ENCODE measurements at places on chromosomes 6 and 20.

DNA sequence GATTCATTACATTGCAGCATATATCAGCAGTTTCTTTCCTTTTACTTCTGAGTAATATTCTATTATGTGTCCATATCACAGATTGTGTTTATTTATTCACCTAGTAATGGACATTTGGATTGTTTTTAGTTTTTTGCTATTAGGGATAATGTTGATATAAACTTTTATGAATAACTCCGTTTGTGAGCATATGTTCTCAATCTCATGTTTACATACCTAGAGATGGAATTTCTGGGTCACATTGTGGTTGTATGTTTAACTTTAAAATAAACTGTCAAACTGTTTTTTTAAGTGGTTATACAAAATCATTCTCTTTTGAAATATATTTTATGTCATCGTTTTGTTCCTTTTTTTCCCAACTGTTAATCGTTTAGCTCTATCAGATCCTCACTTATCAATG, 311.6 kb downstream of the MMUT start:
- no peak for DNase-seq

GRCh38 chr20:18031888-18032509, 25.7 kb downstream of the OVOL2 start:
- DNase-seq = no peak

DNA sequence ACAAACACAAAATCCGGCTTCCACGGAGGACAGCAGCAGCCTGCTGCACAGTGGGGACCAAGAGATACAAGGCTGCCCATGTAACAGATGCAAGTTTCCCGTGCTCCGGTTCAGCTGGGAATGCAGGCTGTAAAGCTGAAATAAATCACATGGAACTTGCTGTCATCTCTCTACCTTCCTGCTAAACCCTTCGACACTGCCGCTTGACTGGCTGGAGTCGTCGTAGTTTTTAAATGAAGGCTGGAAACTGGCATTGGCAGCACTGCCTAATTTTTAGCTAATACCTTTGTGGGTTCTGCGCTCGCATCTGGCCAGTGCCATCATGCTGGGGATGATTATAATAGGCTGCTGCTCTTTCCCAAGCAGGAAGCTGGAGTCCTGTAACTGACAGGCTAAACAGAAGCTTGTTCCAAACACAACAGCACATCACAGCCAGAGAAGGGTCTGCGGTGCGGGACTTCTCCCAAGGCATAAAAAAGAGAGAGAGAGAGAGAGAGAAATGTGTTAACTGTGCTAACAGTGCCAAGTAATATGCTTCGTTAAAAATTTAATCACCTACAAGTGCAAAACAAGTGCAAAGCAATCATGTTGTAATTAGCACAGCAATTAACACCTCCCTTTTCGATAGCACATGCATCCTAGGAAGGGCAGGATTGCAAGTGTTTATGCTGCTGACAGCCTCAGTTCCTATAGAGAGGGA, 146.1 kb downstream of the TFAP2A start:
- no peak for DNase-seq

- DNase-seq = no peak
These were observed 19.7 kb downstream of the LRP11 start for GRCh38 chr6:149844480-149844879.

DNA sequence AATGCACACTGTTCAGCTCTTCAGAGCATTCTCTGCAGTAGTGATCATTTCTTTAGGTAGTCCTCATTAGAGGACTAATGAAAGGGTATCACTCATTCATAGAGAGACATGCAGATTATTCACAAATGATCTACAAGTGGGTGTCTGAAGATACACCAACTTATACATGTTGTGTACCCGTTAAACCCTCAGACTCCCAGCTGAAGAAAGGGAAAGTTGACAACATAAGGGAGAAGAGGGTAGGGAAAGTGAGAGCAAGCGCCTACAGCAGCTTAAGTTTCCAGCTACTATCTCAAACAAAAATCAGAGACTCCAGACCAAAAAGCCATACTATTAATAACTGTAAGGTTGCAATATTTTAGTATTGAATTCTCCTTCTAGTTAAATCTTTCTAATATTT, 37.1 kb downstream of the FAXC start:
- DNase-seq = no peak

- no peak for DNase-seq
These were observed 304.5 kb downstream of the PHF3 start for GRCh38 chr6:63940056-63940455.

DNA sequence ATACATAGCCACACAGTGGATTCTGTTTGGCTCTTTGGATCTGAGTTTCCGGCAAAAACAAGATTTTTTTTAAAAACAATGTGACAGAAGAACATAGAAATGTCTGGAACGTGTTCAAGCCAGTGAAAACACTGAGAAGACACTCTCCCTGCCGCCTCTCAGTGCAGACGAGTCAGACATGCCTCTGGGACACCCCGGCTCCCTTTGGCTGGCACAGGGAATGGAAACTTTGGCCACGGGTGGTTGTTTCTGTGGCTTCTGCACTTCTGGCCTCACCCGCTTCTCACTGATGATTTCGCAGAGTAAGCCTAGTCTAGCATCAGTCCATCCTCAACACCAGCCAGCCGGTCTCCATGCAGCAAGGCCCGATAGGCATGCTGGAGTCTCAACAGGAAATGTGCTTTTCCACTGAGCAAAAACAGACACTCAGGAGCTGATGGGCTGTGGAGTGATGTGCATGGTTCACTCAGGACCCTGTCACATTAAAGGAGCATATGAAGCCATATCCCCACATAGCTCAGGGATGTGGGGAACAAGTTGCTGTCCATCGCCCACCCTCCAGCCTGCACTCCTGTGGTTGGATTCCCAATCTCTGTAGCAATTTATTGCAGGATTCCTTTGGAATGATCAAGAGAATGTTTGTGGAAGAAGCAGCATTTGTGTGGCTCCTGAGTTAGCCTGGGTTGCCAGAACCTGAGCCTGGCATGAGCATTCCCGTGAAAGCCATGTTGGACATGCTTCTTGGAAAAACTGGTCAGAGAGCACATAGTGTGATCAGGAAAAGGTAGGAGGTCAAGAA, 262.0 kb upstream of the RIN2 start:
- DNase-seq = no peak

DNA sequence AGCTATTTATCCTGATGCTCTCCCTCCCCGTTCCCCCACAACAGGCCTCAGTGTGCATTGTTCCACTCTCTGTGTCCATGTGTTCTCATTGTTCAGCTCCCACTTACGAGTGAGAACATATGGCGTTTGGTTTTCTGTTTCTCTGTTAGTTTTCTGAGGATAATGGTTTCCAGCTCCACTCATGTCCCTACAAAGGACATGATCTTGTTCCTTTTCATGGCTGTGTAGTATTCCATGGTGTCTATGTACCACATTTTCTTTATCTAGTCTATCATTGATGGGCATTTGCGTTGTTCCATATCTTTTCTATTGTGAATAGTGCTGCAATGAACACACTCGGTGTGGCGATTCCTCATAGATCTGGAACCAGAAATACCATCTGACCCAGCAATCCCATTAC, 225.9 kb upstream of the CDH4 start:
- DNase-seq = no peak

GRCh38 chr6:87551799-87552198, 38.0 kb downstream of the RARS2 start:
- DNase-seq = no peak

All from inflammatory macrophage treated with lipopolysaccharide for 1 hour (primary cell).